Activated T-cell treated with anti-CD3 and anti-CD28 coated beads, Interleukin-2, amount 50 U/mL, for 72 hours (primary cell): ENCODE measurements at places on chromosomes 16 and 17.

DNA sequence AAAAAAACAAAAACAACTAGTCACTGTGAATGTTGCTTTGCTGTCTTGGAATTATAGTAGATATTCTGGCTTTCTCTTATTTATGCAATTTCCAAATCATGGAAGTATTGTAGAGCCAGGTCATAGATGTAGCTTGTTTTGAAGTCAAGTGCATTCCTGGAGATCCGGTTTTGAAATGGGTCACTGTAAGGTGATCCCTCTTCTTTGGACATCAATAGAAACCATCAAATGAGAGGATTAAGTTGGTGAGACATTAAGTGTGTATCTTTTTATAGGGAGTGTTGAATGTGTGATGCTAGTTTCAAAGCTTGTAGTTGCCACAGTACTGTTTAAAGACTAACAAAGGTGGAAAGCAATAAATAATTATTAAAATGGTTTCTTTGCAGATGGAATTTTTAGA lies 4.5 kb downstream of the PRKAR1A start:
- no peak for DNase-seq

- no peak for DNase-seq
Observed at GRCh38 chr16:57045694-57046381, 46.5 kb upstream of the CPNE2 start.

- DNase-seq = no peak
Observed at GRCh38 chr16:65540901-65541300, 419.0 kb upstream of the CDH11 start.

GRCh38 chr17:49104511-49105074 lies 28.0 kb upstream of the B4GALNT2 start:
- no peak for DNase-seq

- DNase-seq = peak; percentile 54
Observed at GRCh38 chr17:50931144-50931908, 65.2 kb upstream of the TOB1 start.

DNA sequence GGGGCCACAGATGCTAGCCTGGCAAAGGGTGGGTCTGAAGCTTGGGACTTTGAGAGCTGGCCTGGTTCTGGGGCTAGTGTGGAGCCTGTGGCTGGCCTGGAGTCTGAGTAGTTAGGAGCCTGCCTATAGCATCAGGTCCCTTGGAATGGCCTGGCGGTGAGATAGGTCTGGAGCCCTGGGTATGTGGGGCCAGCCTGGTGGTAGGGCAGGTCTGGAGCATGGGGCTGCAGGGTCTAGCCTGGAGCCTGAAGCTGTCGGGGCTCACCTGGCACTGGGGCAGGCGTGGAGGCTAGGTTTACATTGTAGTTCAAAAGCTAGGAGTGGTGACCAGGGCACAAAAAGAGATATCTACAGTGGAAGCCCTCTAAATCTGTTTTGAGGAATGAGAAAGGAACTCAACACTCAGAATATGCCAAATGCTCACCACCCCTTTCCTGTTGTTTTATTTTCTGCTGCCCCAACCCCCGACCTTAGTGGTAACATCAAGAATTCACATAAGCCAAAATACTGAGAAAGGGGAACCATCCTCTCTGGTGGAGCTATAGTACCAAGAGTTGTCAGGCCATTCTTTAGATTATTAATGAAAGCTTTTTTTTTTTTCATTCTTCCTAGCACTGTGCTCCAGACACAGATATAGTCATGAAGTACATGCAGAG lies 100.3 kb downstream of the TANC2 start:
- no peak for DNase-seq

DNA sequence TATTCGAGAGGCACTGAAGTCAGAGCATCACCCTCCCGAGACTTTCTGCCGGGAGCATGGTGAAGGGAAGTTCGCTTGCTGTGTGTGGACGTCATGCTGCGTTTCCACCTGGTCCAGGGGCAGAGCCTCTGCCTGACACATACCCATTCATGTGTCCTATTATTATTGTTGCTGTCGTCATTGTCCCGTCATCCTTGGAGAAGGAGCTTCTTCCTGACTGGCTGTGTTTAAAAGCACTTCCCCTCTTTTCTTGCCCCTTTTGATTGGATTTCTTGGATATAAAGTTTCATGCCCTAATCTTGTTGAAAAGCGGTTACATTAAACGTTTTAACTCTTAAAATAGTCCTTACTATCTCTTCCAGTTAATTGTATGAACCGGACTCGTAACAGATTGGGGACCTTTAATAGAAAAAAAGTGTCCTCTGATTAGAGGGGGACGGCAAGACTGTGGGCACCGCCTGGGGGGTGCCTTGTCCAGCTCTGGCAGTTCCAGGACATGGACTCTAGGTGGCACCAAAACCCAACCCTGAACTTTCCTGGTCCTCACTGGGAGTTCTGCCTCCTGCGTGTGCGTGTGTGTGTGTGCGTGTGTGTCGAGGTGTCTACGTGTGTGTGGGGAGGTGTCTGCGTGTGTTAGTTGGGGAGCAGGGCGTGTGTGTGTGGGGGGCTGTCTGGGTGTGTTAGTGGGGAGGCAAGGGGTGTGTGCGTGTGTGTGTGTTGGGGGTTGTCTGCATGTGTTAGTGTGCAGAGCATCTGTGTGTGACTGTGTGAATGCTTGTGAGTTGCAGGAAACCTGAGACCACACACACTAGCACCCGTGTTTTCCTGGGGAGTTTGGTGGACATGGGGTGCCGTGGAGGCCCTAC lies 133.3 kb upstream of the CIBAR2 start:
- DNase-seq = peak; percentile 46

DNA sequence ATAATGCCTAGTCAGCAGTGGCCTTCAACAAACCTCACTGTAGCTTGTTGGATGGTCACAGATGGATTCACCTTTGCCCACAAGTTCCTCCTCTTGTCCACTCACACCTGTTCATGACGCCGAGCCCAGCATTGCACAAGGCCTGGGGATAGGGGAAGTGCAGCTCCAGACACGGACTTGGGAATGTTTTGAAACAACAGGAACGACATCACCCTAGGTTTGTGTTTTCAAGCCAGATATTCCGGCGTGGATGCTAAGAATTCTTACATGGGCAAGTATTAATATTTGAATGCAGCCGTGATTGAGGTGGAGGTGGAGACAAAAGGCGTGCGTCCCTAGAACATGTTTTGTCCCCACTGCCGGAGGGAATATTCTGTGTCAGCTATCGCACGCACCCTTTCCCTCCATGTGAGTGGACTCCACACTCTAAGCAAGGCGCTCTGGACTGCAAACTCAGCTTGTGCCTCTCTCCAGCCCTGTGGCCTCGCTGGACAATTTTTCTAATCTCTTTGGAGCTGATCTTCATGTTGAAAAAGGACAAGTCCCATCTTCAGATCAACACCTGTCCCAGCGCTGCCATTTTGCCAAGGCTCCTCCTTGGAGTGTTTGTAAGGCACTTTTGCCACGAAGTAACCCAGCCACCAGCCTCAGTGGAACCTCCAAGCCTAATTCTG lies 2.0 kb upstream of the BANP start:
- no peak for DNase-seq

DNA sequence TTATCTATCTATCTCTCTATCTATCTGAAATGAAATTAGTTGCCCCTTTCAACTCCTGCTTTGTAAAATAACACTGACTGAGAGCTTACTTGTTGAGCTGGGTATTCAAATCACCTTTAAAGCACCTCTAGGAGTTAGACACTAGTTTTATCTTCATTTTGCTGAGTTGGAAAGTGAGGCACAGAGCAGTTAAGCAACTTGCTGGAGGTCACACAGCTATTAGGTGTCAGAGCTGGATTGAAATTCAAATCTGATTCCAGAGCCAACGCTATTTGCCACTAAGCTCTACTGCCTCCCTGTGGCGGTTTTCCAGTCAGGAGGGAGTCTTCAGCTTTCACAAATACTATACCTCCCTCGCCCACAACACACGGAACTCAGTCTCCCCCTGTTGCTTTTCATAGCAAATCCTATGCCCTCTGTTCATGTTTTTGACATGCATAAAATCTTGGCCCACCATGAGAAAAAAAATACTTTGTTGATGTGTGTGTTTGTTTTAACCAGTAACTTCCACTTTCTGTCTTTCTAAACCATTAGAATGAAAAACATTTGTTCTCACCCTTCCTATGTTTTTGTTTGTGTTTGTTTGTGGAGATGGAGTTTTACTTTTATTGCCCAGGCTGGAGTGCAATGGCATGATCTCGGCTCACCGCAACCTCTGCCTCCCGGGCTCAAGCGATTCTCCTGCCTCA lies 74.8 kb upstream of the SMURF2 start:
- DNase-seq = peak; percentile 40

- DNase-seq = no peak
Observed at GRCh38 chr16:72073560-72074230, 10.7 kb downstream of the HPR start.

GRCh38 chr16:85234310-85235204 lies 122.3 kb upstream of the CIBAR2 start:
- no peak for DNase-seq

DNA sequence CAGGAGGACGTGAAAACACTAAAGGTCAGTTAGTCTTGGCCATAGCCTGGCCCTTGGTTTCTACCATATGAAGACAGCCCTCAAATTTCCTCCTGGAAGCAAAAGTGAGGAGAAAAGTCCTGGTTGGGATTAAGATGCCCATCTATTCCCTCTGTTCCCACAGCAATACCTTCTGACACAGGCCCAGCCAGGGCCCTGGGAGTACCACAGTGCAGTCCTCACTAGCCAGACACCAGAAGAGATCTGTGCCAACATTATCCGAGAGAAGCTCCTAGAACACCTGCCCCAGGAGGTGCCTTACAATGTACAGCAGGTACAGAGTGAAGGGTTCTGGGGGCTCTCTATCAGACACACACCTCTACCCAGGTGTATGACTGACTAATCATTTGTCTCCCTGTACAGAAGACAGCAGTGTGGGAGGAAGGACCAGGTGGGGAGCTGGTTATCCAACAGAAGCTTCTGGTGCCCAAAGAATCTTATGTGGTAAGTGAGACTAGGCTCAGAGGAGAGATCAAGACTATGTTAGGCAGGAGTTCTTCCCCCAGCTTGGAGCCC lies 4.1 kb downstream of the ERAL1 start:
- no peak for DNase-seq

GRCh38 chr17:8954339-8954738 lies 11.2 kb downstream of the PIK3R5 start:
- peak; percentile 75 for DNase-seq

GRCh38 chr17:79192503-79193351 lies 118.1 kb downstream of the ENGASE start:
- DNase-seq = peak; percentile 27

GRCh38 chr16:89458551-89458950 lies 31.8 kb downstream of the ANKRD11 start:
- DNase-seq = no peak

- no peak for DNase-seq
Observed at GRCh38 chr17:4858882-4859260, 25.7 kb downstream of the MINK1 start.

DNA sequence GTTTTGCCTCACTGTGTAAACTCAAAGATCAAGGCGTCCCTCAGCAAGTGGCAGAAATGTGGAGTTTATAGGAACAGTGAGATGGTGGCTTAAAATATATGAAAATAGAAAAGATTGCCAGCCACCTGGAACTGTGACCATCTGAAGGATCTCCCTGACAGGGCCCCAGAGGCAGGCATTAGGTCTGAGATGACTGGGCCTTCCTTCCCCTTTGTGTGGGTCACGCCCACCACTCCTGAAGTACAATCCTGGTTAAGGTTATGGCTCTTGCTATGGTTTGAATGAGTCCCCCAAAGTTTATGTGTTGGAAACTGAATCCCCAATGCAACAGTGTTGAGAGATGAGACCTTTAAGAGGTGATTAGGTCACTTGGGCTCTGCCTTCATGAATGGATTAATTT lies 6.4 kb downstream of the ST6GALNAC2 start:
- no peak for DNase-seq

- DNase-seq = no peak
Observed at GRCh38 chr16:49640581-49640980, 215.3 kb downstream of the ZNF423 start.

DNA sequence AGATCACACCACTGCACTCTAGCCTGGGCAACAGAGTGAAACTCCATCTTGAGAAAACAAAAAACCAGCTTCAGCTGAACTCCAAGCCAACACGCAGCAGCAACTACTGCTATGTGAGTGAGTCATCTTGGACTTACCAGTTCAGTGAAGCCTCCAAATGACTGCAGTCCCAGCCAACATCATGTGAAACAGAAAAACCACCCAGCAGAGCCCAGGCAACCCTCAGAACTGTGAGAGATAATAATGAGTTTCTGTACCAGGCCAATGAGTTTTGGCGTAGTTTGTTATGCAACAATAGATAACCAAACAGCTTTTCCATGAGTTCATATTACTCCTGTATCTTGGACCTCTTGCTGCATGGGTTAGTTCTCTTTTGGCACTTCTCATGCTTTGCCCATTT lies 23.3 kb downstream of the PHF12 start:
- DNase-seq = peak; percentile 39

DNA sequence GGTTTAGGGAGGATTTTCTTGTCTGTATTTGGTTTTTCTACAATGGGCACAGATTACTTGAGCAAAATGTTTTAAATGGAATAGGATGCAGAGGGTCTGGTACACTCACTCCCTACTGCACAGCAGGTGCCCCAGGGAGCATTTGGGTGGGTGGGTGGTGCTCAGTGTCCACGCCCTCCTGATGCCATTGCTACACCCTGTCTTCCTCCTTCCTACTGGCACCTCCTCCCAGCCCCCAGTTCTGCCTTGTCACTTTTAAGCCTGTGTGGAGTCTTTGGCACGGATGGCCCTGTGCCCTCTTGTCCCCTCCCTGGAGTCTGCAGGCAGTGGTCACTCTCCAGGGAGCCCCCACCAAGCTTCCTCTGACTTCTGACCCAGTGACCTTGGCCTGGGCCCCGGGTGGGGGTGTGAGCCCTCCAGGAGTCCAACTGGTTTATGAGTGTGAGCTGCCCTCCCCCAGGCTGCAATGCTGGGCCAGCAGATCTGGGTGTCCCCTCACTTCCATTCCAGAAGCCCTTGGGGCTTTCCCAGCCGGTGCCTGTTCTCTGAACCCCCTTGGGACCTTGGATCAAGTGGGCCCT lies 15.5 kb downstream of the LLGL2 start:
- no peak for DNase-seq

- no peak for DNase-seq
Observed at GRCh38 chr17:20214794-20215193, 205.6 kb downstream of the SPECC1 start.

DNA sequence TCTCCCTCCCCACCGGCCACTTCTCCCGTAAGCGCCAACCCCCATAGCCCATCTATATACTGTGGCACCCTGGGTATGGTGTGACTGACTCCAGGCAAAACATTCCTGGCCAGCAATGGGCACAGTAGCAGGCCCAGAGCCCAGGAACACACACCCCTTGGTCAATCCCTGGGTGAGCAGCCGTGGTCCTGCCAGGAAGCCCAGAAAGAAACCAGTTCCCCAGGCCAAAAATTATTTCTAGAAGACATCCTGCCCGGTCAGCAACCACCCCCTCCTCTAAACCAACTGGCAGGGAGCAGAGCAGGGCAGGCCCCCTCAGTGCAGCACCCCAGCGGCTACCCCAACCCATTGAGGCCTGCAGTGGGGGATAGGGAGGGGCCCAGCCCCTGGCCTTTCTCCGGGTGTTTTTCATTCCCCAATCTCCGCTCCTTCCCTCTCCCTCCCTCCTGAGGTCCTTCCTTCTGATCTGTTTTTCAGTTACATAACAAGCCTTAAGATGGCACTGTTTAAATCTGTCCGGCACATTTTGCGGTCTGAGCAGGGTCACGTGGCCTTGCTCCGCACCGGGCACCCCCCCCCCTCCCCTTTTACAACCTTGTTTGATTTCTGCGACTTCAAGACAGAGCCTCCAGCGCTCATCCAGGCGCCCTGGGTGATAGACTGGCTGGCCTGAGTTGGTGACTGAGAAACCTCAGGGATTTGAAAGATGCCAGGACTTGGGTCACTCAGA lies 2.0 kb downstream of the NPTX1 start:
- DNase-seq = no peak
